Cortex of kidney (tissue), 1 donor: ENCODE measurements at places on chromosomes 5 and 9.

DNA sequence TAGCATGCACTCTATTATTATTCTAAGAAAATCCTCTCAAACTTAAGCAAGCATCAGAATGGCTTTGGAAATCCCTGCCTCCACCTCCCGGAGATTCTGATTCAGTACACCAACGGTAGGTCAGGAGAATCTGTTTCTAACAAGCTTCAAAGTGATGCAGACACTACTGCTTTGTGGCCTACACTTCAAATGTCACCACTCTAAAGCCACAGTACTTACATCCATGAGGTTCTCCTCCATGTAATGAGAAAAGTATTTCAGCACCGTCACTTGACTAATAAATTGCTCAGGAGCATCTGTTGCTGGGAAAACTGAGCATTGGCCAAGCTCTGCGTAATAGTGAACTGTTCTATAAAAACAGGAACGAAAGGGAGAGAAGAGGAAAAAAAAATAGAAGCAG lies 4.8 kb downstream of the PLK2 start:
- DNase-seq: no peak

DNA sequence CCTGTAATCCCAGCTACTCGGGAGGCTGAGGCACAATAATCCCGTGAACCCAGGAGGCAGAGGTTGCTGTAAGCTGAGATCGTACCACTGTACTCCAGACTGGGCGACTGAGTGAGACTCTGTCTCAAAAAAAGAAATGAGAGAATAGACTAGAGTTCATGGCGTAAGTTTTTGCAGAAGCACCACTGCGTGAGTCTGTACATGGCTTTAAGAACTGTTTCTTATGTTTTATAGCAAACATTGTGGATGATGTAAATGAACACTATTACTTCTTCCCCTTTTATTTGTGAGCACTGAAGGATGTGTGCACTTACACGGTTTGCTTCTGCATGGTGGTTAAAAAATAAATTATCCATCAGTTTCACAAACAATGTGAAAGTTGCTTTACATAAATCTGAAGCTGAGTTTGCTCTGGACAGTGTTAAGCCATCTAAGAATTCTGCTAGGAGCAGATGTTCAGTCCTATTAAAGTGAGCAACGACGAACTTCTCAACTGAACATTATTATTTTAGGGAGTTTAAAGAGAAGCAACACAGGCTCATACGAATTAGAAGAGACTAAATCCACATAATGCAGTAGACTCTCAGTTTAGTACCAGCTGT lies 52.5 kb downstream of the ZFAND5 start:
- DNase-seq: no peak

- DNase-seq: no peak
Measured at GRCh38 chr5:80277191-80277590, 21.3 kb upstream of the SERINC5 start.

GRCh38 chr9:110111868-110112267 lies 96.1 kb downstream of the C9orf152 start:
- DNase-seq: no peak

DNA sequence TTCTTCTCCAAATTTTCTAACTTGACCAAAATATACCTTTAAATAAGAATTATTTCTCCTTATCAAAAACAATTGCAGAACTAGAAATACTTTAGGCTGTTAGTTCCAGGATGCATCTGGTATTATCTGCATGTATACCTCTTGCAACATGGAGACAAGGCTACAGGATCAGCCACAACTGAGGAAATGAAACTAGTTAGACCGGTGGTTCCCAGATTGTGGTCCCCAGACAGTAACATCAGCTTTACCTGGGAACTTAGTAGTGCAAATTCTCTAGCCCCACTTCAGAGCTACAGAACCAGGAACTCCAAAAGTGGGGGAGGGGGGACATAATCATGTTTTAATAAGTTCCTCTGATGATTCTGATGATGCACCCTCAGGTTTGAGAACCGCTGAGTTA lies 61.6 kb upstream of the C9orf72 start:
- DNase-seq: no peak

- DNase-seq: no peak
Measured at GRCh38 chr9:86405926-86406325, 51.7 kb upstream of the TUT7 start.

- no peak for DNase-seq
Measured at GRCh38 chr9:86965636-86966395, 18.5 kb upstream of the GAS1 start.

GRCh38 chr5:93355691-93356090 lies 225.3 kb downstream of the NR2F1-AS1 start:
- no peak for DNase-seq

DNA sequence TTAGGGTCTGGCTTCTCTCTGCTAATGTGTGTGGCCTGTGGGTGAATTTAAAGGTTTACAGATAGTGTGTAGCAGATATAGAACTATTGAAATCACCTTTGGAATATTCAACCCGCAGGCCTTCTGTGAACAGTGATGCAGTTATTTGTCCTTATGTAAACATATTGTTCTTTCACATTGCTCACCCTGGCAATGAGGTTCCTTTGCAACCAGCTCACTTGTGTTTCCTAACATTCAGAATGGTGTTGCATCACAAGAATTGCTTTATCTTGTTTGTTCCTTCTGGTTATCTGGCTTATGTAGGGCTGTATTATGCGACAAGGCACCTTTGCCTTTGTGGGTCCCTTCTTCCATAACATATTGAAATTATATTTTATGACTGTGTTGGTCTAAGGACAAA lies 370.3 kb downstream of the NNT start:
- DNase-seq: no peak

- no peak for DNase-seq
Measured at GRCh38 chr9:115164511-115164974, 46.6 kb upstream of the TNC start.
